ENCODE measurements at places on chromosomes 2 and 18.

GRCh38 chr2:212936572-212936971 lies 214.8 kb downstream of the IKZF2 start:
- DNase-seq = no peak

GRCh38 chr18:306608-307255 lies 38.9 kb upstream of the THOC1 start:
- DNase-seq = no peak

DNA sequence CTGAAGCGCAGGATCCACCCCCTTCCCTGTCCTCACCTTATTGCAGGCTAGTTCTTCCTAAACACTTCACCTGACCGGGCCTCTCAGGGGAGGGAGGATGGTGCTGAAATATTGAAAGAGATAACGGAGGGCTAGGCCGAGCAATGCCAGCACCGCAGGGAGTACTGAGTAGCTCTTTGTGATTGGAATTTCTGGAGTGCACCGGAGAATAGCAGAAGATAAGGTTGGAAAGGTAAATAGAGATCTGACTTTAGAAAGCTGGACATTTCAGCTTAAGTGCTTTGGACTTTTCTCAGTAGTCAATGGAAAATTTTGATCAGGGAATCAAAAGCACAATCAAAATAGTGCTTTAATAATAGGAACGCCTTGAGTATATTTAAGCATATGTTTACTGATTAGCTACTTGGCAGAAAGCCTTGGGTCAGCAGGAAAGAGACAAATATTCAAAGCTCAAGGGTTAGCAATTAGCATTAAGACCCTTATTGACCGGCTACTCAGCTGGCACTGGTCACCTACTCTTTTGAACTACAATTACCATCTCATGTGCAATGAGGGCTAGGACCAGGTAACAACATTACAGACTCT lies 142.9 kb upstream of the NDUFV2 start:
- no peak for DNase-seq

- no peak for DNase-seq
These were observed 139.4 kb downstream of the SEPTIN10 start for GRCh38 chr2:109474319-109474825.

DNA sequence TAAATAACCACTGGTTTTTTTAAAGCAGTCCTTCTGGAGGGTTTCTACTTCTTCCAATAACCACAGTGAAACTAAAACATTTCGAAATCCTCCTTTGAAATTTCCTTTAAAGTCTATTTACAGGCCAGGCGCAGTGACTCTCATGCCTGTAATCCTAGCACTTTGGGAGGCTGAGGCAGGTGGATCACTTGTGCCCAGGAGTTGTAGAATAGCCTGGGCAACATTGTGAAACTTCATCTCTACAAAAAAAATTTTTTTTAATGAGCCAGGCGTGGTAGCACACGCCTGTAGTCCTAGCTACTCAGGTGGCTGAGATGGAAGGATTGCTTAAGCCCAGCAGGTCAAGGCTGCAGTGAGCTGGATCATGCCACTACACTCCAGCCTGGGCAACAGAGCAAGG lies 15.2 kb downstream of the KIDINS220 start:
- DNase-seq = no peak

DNA sequence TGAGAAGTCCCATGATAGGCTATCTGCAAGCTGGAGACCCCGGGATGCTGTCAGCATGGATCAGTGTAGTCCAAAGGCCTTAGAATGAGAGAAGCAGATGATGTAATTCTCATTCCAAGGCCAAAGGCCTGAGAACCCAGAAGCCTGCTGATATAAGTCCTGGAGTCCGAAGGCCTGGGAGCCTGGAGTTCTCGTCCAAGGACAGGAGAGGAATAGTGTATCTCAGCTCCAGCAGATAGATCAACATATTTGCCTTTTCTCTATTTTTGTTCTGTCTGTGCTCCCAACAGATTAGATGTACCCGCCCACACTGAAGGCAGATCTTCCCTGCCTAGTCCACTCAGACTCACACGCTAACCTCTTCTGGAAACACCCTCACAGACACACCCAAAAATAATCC lies 454.9 kb upstream of the CHAC2 start:
- no peak for DNase-seq

GRCh38 chr2:235614900-235615712 lies 121.3 kb downstream of the AGAP1 start:
- no peak for DNase-seq

- no peak for DNase-seq
These were observed 26.8 kb downstream of the GLI2 start for GRCh38 chr2:120762341-120763061.

GRCh38 chr2:64952511-64953482 lies 36.4 kb upstream of the SLC1A4 start:
- DNase-seq = no peak

DNA sequence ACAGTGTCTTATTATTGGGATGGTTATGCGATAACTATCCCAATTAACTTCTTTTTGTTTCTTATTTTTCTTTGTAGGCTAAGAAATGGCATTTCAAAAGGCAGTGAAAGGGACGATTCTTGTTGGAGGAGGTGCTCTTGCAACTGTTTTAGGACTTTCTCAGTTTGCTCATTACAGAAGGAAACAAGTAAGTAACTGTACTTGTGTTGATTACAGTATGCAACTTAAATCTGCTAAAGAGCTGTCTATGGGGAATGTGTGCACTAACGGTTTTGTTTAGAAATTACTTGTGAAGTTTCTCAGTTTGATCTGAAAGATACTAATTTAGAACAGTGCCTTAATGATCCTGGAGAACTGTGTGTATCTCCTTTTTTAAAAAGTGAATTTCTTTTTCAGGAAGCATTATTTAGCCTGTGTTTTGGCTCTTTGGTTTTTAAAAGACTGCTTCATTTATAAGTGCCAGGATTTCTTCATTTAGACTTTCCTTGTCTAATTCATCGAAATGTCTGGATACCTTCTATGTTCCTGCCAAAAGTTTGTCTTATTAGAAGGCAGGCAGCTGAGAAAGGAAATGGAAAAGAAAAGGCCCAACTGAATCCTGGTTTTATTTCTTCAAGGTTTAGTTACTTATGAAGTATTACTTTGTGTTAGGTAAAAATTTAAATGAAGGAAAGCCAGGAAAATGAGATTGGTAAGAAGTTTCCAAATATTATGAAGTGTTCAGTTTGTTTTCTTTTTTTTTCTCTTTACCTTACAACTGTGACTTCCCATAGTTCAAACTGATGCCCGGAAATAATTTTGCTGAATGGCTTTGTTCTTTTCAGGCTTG lies 40.1 kb downstream of the GPD2 start:
- no peak for DNase-seq

DNA sequence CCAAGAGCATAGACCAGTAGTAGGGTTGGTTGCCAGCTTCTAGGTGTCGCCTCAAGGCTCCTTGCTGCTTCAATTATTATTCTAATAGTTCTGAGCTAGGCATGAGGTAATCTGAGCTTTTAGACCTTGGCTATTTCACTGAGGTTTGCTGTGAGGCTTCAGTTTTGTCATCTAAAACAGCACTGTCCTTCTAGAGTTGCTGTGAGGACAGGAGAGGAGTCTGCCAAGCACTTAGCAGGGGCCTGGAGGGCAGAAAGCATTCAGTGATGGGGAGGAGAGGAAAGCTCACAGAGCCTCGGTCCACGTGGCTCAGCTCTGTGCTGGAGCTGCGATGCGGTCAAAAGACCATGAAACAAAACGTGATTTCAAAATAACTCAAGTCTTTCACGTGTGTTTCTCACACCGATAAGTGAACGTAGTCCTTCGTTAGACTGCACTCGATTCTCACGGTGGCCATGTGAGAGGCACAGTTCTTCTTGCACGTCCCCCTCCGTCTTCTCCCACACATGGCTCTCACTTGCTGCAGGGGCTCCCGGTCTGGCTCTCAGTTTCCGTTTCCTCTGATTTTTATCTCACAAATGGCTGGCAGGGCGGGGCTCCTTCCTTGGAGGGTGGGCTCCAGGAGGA lies 113.7 kb downstream of the B3GNT2 start:
- DNase-seq = no peak

- DNase-seq = peak; percentile 40
These were observed 42.7 kb downstream of the FHOD3 start for GRCh38 chr18:36340246-36340645.

- DNase-seq = no peak
These were observed 145.3 kb downstream of the PKP4 start for GRCh38 chr2:158602027-158602426.

DNA sequence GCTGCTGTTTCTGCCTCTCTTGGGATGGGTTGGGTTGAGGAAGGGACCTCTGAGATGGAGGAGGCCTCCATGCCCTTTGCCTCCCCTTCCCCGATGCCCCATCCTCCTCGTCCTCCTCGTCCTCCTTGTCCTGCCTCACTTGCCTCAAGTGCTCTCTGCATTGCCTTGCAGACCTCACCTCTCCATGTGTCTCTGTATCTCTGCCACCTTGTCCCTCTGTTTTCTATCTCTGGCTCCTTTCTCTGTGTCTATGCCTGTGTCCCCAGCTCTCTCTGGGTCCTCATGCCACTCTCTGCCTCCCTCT lies 87.5 kb downstream of the MCFD2 start:
- no peak for DNase-seq

DNA sequence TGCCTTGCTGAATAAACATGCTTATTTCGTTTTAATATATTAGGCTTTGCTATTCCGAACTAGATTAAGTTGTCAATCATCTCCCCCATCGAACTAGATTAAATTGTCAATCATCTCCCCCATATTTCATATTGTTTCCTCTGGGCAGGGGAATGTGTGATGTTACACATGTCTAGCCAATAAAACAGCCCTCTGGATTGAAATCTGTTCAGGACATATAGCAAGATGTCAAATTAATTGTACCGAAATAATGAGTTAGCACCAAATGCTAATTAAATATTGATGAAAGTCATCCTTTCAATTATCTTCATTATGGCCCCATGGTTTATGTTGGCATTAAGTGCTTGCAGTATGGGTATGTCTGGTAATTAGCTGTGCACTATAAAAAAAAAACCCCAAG lies 135.5 kb downstream of the SPOPL start:
- no peak for DNase-seq

DNA sequence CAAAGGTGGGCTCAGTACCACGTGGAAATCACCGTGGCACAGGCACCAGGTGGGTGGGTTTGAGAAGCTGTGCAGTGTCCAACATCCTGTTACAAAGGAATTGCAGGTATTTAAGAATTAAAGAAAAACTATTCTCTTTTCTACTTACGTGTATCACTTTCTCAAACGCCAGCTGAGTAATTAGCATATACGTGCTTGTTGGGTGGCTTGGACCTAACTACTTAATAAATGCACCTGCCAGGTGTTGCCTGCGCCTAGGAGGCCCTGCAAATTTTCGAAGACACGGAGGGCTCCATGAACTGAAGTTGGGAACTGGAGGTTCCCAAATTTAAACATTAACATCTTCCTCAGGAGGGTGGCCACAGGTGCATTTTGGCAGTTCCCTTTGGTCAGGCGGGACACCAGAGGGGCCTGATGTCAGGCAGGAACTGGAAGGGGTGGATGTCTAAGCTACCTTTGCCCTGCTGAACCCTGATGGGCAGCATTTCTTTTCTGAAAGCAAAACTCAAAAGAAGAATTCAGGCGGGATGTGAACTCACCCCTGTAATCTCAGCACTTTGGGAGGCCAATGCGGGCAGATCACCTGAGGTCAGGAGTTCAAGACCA lies 84.8 kb downstream of the HS6ST1 start:
- no peak for DNase-seq

GRCh38 chr2:9984217-9984739 lies 32.8 kb downstream of the GRHL1 start:
- no peak for DNase-seq
